NCI-H1436 treated with DMSO at 0.1 percent for 48 hours (cell line): ENCODE measurements at places on chromosomes 13 and 19.

- DNase-seq = no peak
These were observed 46.0 kb downstream of the MICU2 start for GRCh38 chr13:21557995-21558394.

GRCh38 chr13:41107584-41108014 is 25.0 kb downstream of the KBTBD6 start:
- no peak for DNase-seq

DNA sequence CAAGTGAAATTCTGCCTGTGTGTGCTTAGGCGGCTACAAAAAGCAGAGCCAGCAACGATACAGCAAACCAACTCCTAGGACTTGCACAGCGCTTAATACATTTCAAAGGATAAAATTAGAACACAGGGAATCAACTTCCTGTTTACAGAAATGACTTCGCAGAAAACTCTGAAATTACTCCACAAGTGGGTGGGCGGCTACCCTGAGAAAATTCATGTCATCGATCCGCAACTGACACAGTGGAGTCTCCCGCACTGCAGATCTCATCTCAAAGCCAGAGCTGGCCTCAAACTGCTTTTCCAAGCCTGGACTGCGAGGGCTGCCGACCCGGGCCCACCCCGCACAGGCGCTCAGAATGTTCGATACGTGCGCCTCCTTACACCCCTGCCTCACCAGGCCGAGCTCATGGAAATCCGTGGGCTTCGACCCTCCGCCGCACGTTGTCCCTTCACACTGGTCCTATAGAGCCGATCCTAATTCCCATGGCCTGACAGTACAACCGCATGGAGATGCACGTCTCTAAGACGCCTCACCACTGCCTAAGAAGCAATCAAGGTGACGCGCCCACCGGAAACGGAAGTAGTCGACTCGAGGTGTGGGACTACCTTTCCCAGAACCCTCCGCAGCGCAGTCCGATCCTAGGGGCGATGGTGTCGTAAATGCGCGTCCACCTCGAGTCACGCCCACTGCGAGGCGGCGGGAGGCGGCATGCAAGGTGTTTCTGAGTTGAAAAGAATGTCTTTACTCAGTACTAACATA is at the start of gene ZNF229:
Gene ZNF229 (minus strand): TSS at position 557 of the 759 bp plus-strand sequence. CDS start 5,625 bp downstream, outside the sequence.
- peak; percentile 64 for DNase-seq

DNA sequence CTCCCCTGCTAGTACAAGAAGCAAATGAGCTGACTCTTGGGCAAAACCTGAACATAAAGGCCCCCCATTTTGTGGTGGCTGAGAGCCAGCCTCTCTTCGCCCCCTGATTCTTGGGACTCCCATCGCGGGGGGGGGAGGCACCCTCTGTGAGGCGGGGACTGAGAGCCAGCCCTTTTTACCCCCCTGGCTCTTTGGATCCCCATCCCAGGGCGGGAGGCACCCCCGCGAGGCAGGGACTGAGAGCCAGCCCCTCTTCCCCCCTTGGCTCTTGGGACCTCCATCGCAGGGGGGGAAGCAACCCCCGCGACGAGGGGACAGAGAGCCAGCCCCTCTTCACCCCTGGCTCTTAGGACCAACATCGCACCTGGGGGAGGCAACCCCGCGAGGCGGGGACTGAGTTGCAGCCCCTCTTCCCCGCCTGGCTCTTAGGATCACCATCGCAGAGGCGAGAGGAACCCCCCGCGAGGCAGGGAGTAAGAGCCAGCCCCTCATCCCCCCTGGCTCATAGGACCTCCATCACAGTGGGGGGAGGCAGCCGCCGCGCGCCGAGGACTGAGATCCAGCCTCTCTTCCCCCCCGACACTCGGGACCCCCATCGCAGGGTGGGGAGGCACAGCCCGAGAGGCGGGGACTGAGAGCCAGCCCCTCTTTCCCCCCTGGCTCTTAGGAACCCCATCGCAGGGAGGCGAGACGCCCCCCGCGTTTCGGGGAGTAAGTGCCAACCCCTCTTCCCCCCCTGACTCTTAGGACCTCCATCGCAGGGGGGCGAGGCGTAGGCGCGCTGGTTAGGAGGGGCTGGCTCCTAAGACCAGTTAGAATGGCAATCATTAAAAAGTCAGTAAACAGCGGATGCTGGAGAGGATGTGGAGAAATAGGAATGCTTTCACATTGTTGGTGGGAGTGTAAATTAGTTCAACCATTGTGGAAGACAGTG is 2428.4 kb upstream of the PCDH20 start:
- DNase-seq = no peak

DNA sequence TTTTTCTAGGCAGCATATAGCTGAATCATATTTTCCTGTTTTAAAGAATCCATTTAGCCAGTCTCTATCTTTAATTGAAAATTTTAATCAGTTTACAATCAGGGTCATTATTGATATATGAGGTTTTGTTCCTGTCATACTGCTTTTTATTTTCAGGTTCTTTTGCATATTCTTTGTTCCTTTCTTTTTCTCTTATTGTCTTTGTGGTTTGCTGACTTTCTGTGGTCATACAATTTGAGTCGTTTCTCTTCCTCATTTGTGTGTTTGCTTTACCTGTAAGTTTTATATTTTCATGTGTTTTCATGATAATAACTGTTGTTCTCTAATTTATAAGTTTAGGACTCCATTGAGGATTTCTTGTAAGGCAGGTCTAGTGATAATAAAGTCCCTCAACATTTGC is 812.6 kb downstream of the DACH1 start:
- DNase-seq = no peak

GRCh38 chr13:110106726-110107125 is 200.2 kb downstream of the COL4A1 start:
- DNase-seq = no peak
